ENCODE measurements at places on chromosomes 3 and 15. TPM values are rescaled to one million over a fixed set of nuclear protein-coding genes. Genes with fewer than 3 reads are reported as not detected.

- no peak for DNase-seq
- peak overlapping the region; percentile 57 for H3K27ac ChIP-seq
- H3K4me3 ChIP-seq = no peak overlapping the region
- H3K4me1 ChIP-seq = peaks cover 15% of the 10 kb centered on the region
These were observed 175.6 kb downstream of the AKAP13 start for GRCh38 chr15:85555875-85556617.

Gene PGBD4
- 6.6 TPM for total RNA-seq

- H3K36me3 ChIP-seq = no peaks in the 10 kb centered on the region
- no peaks in the 10 kb centered on the region for H3K4me1 ChIP-seq
- no peak overlapping the region for H3K27ac ChIP-seq
- peaks cover 8% of the 10 kb centered on the region for H3K27me3 ChIP-seq
- no peak overlapping the region for H3K4me3 ChIP-seq
These were observed 80.6 kb upstream of the PRR20G start for GRCh38 chr3:127368186-127369032.

DNA sequence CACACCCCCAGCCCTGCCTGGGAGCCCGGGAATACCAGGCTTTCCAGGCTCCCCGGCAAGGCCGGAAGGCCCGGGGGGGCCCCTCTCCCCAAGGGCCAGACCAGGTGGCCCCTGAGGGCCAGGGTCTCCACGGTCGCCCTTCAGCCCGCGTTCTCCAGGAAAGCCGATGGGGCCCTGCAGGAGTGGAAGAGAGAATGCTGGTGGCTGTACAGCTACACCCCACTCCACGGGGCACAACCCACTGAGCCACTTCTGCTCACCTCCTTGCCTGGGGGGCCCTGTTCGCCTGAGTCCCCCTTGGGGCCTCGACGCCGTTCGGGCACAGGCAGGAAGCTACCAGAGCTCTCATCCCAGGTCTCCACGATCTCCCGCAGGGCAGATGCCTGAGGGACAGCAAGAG lies 11.8 kb upstream of the UCN2 start:
- no peak overlapping the region for H3K27ac ChIP-seq
- no peak overlapping the region for H3K4me3 ChIP-seq
- no peaks in the 10 kb centered on the region for H3K4me1 ChIP-seq
- no peaks in the 10 kb centered on the region for H3K27me3 ChIP-seq

Gene ABHD10
- total RNA-seq = 40.0 TPM

- H3K27ac ChIP-seq = no peak overlapping the region
- H3K4me1 ChIP-seq = peaks cover 5% of the 10 kb centered on the region
- H3K4me3 ChIP-seq = no peak overlapping the region
These were observed 59.2 kb downstream of the TMOD3 start for GRCh38 chr15:51888593-51889195.

Gene LSAMP
- not detected for total RNA-seq

Gene DCUN1D1
- total RNA-seq = 36.6 TPM

Gene LRRC3B
- not detected for total RNA-seq

- no peak overlapping the region for H3K4me3 ChIP-seq
- no peak for DNase-seq
- H3K36me3 ChIP-seq = no peaks in the 10 kb centered on the region
- no peaks in the 10 kb centered on the region for H3K27me3 ChIP-seq
These were observed 50.5 kb downstream of the THBS1 start for GRCh38 chr15:39631357-39631756.

Gene TRH
- total RNA-seq = not detected

GRCh38 chr3:140459462-140459861 lies 218.4 kb upstream of the TRIM42 start:
- peaks cover 2% of the 10 kb centered on the region for H3K27me3 ChIP-seq
- DNase-seq = no peak
- no peak overlapping the region for H3K4me3 ChIP-seq

DNA sequence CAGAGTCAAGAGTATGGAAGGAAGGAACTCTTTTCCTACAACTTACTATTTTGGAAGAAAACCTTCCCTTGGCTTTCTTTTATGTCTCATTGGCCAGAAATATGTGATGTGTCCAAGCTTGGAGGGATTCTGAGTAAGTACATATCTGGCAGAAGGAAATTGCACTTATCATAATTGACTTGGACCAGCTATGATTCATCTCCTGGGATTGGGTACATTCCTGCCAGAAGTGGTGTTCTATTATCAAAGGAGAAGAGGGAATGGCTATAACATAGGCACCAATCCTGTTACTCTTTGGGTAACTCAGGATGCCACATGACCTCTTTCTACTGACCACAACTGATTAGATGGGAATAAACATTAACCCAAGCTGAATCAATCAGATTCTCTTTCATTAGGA lies 13.5 kb upstream of the DAZL start:
- H3K27me3 ChIP-seq = no peaks in the 10 kb centered on the region
- no peaks in the 10 kb centered on the region for H3K4me1 ChIP-seq
- no peak for DNase-seq
- H3K36me3 ChIP-seq = no peaks in the 10 kb centered on the region
